Activated T-cell treated with anti-CD3 and anti-CD28 coated beads, Interleukin-2, amount 50 U/mL, for 72 hours (primary cell): ENCODE measurements at places on chromosomes 5 and 9. TPM values are rescaled to one million over a fixed set of nuclear protein-coding genes. Genes with fewer than 3 reads are reported as not detected.

DNA sequence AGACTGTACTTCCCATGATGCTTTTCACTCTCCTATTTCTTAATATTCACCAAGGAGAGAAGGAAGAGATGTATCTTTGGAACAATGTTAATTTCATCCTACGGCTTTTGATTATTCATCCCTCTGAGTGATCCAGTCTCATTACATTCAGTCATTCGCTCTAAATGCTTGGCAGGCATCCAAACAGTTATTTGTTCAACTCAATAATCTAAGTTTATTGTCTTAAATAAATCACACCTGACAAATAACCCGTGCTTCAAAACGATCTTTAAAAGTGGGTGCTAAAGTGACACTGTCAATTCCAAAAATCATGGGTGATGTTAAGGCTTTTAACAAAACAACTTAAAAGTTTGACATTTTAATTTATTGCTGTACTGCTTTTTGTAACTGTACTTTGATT, 233.1 kb downstream of the RASEF start:
- no peaks in the 10 kb centered on the region for H3K27me3 ChIP-seq
- no peaks in the 10 kb centered on the region for H3K4me1 ChIP-seq
- DNase-seq = no peak
- no peak overlapping the region for H3K4me3 ChIP-seq
- H3K27ac ChIP-seq = no peak overlapping the region

- H3K27ac ChIP-seq = no peak overlapping the region
- H3K36me3 ChIP-seq = no peaks in the 10 kb centered on the region
- peaks cover 5% of the 10 kb centered on the region for H3K4me1 ChIP-seq
These were observed 524.5 kb downstream of the TMEM38B start for GRCh38 chr9:106218854-106219253.

DNA sequence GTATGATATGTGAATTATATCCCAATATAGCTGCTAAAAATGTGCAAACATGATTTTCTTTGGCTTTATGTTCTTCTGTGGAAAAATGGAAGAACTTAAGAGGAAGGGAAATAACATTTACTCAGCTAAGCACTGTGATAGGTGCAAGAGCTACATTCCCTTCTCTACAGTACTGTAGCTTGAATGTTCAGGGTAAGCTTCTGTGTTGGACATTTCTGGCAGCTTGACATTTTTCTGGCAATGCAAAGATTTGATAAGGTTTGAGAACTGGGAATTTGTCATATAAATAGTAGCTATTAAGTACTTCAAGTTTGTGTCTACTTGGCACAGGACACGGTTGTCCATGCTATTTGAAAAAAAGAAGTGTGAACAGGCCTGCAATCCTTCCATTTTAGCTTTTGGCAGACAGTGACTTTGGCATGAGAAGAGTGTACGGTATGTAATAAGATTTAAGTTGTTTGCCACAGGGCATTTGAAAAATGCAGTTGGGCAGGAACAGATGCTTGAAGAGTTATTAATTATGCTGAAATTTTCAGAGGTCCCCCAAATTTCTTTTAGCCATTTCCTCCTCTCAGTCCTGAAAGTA, 77.6 kb downstream of the KIF4B start:
- DNase-seq = no peak
- no peaks in the 10 kb centered on the region for H3K4me1 ChIP-seq
- no peaks in the 10 kb centered on the region for H3K36me3 ChIP-seq
- peaks cover 21% of the 10 kb centered on the region for H3K27me3 ChIP-seq

Gene PDZD2
- not detected for total RNA-seq
